AG04449 (cell line): ENCODE measurements at places on chromosomes 3 and 15.

GRCh38 chr3:100591411-100591810 is 18.0 kb upstream of the ADGRG7 start:
- no peak for DNase-seq

- no peak for DNase-seq
Observed at GRCh38 chr15:24761704-24762302, 86.2 kb downstream of the NPAP1 start.

DNA sequence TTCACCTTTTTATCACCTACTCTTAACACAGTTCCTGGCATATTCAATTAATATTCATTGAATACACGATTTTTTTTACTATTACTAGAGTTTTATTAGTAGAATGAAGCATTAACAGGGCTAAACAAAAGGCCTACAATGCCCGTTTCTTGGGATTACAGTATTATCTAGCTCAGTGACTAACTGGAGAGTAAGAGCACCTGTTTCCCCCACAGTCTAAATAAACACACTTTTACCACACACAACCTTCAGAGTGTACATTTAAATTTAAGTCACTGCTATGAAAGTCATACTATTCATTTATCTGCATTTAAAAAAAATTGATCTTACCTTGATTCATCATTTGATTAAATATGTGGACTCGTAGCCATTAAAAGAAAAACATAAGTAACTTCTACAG is 74.8 kb downstream of the PLOD2 start:
- no peak for DNase-seq

- no peak for DNase-seq
Observed at GRCh38 chr15:90595763-90596155, 66.0 kb downstream of the CRTC3 start.

DNA sequence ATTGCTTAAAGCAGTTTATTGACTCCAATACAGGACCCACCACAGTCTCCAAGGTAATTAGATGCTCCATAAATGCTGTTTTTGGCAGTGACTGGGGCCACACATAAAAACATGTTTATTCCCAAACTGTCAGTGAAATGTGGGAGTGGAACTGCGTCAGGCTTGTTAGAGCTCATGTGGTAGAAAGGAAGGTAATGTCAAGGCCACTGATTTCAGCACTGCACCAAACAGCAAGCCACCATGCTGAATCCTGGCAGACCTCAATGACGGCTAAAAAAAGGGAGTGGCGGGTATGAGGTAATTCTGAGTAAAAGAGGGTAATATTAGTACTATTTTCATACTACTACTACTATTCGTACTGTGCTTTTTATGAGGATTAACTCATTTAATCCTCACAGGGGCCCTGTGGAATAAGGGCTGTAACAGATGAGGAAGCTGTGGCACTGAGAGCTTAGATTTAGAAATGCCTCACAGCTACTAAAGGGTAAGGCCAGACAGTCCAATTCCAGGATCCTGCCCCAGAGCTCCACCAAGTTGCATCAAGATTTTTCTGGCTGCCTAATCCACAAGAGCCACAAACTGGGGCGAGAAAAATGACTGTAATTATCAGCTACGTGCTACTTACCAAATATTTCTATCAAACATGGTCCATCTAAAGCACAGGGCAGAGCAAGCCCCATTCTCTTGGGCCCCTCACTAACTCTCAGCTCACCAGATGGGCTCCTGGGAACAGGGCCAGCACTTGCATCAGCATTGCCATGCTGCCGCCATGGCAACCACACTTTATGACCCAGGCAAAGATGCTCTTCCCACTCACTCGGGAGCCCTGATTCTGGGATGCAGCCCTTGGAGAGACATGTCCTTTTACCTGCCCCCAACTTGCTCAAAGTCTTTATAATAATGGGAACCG is 83.6 kb upstream of the SPATA12 start:
- DNase-seq: no peak
